NCI-H2081 treated with DMSO at 0.1 percent for 48 hours (cell line): ENCODE measurements at places on chromosomes 16 and 17.

- DNase-seq: no peak
Measured at GRCh38 chr16:7688811-7689210, 356.2 kb downstream of the RBFOX1 start.

- no peak for DNase-seq
Measured at GRCh38 chr17:41610965-41611640, 1.5 kb downstream of the KRT16 start.

GRCh38 chr16:1178295-1178910 is 25.5 kb downstream of the CACNA1H start:
- no peak for DNase-seq

DNA sequence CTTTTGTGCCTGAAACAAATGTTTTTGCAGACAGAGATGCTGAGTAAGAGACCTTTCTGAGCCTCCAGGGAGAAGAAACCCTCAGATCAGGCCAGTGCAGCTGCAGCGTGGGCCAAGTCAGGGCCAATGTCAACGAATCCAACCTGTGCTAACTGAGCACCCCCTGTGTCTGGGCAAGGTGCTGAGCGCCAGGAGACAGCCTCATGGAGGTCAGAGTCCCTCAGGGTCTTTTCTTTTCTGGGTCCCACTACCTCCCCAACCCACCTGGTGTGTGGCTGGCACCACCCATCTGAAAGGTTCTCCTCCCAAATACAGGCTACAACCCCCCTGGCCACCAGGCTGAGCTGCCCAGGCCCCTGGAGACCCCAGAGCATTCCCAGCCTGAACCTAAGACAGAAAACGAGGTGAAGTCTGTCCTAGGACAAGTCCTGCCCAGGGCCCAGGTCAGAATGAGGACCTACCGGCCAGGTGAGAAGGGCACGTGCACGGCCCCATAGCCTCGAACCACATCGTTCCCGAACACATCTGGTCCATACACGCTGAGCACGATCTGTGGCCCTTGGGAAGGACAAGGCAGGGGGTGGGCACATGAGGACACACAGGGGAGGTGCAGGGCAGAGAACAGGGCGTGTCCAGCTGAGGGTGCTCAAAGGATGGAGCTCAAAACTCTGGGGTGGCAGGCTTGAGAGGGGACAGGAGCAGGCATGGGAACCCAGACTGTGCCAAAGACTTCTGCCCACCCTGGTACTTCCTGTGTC is 15.0 kb downstream of the B9D1 start:
- no peak for DNase-seq

DNA sequence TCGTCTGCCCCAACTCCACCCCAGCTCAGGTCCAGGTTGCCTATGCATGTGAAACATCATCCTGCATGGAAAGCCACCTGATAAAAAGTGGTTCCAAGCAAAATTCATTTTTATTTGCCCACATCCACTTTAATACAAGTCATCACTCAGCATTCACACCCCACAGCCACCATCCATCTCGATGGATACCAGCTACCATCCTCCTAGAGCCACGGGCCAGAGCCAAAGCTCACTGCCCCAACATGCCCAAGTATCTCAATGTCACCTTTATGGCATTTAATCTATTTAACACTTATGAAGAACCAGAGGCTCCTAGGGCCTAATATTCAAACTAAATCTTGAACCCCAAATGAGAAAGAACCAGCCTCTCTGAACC is 70.5 kb downstream of the COPRS start:
- DNase-seq: no peak

DNA sequence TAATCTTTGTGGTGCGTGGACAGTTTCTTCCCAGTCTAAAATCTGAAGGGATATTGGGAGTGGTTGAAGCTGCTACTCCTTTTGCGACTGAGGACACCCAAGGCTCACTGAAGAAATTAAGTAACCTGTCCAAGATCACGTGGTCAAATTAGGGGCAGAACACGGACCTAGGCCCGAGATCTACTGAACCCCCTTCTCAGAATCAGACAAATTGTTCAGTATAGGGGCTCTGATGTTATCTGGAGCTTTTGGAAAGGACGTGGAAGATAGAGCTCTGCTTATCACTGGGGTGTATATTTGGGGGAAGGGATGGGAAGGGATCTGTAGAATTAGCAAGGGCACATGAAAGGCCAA is 857 bp downstream of the TANGO6 start:
- no peak for DNase-seq

GRCh38 chr17:69235338-69236058 is 6.9 kb upstream of the ABCA10 start:
- peak; percentile 14 for DNase-seq

DNA sequence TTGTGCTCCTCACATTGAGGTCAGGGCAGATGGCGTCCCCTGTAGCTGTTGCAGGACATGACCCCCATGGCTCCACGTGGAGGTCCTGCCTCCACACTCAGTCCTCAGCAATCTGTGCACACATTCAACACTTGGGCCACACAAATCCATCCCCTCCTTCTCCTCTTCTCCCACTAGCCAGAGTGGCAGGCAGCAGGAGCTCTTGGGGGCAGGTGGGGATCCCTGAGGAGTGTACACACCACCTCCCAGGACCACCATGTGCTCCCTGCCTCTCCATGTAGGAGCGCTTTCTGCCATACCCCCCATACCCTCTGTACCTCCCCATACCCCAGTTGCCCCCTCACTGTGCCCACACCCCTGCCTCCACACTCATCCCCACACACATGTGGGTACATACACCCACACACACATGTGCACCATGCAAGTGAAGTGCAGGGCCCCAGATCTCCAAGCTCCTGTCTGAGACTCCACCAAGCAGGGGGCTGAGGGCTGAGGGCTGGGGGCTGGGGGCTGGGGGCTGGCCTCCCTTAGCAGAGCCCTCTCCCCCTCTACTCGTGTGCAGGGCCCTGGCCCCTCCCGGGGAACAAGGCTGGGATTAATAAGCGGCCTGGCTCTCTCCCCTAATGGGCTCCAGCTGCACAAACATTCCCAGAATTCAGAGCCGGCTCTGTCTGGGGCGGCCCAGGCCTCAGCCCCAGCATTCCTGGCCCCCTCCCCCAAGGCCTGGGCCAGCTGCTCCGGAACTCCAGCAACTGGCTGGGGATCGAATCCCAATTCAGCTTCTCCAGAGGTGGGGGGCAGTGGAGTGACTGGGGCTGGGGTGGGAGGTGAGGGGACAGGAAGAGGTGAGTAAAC is 48.2 kb upstream of the MEIOC start:
- peak; percentile 96 for DNase-seq

DNA sequence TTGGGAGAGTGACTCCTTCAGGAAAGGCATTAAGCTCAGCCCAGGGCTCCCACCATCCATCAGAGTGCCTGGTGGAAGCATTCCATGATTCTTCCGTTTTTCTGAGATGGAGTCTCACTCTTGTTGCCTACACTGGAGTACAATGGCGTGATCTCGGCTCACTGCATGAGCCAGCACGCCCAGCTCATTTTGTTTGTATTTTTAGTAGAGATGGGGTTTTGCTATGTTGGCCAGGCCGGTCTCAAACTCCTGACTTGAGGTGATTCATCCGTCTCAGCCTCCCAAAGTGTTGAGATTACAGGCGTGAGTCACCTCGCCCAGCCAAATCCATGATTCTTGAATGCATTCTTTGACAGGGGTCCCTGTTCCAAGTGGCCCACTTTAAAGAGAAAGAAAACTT is 23.1 kb downstream of the MIS12 start:
- no peak for DNase-seq

- no peak for DNase-seq
Measured at GRCh38 chr17:80294653-80295052, 34.0 kb downstream of the RNF213 start.

- no peak for DNase-seq
Measured at GRCh38 chr17:48198950-48199541, 91.5 kb downstream of the SNX11 start.

GRCh38 chr16:81738783-81739496 is 40.2 kb upstream of the PLCG2 start:
- DNase-seq: no peak

DNA sequence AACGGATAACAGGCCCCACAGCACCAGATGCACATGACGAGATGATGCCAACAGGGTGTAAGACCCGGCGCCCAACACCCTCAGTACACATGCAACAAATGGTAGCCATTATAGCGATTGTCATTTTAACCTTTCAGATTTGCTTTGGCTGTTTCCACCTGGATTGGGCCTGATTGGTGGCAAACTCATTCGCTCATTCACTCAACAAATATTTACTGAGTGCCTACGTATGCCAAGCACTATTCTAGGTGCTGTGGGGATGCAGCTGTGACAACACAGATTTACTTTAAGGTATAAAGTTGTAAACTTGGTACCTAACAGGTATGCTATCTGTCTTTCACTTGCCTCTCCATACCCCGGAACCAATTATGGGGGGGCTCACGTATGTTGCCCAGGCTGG is 66.8 kb downstream of the SRCIN1 start:
- peak; percentile 98 for DNase-seq

DNA sequence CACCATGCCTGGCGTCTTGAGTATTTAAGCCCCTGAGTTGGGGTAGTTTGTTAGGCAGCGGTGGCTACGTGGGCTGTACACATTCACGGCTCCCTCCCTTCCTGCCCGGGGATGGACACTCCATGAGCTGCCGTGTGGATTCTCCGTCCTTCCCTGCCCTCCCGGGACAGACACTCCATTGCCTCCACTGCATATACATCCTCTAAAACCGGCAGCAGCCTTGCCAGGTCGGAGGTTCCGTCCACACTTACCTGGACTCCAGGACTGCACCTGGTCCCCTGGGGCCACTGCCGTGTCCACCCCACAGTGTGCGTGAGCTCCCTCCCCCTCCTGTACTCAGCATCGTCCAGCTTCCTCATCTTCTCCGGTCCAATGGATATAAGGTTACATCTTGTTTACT is 3.5 kb upstream of the SPATA2L start:
- no peak for DNase-seq

DNA sequence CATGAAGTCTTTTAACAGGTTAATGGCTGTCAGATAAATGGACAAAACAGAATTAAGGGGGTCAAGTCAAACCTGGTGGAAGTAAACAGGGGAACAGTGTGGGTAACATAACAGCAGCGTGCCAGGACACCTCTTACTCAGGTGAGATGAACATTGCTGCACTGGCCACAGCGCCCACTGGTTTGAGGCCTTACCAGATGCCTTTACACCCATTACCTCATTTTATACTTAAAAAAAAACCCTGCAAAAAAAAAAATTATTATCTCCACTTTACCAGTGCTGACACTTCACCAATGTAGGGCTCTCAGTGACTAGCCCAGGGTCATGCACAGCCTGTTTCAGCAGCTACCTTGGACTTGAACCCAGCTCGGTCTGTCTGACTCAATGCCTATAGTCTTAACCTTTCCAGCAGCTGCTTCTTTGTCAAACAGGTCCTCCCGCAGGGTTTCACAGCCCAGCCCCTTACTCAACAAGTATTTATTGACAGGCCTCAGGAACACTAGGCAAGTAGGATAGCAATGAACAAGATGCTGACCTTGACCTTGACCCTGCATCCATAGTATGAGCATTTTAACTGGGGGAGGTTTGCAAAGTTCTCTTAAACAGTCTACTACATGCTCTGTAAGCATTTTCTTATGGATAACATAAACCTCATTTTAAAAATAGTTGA is 30.2 kb downstream of the CMTM3 start:
- DNase-seq: no peak

DNA sequence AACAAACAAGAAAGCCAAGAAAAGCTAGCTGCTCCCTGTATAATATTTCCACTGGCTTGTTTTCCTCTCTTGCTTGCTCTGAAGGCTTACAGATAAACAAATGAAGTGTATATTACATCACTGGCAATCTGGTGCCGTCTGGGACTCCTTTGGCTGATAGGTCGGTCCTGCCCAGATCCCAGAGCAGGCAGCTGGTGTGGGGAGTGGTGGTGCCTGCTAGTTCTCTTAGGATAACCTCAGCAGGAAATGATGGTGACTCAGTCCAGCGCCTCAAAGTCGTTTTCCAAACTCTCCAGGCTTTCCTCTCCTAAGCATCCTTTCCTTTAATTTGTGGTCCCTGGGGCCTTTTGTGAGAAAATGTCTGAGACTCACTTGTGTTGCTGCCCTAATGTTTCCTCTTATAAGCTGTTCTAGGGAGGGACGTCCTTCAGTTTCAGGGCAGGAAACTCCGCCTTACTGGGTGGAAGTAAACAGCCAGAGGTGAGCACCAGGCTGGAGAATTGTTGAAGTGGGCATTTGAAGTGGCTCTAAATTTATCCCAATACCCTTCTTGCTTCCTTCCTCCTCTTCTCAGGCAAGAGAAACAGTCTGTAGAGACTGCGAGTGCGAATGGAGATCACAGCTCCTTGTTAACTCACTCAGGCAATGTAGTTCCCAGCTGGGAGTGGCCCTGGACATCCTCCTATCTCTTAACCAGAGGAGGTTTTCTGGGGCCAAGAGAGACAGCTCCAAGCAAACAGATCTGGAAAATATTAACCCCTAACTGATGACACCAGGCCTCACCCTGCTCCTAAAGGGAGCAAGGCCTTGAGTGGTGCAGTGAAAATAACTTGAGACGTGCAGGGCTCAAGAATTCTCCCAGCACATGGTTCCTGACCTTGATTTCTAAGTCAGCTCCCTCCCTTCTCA is 34.9 kb downstream of the CD300LF start:
- DNase-seq: no peak

DNA sequence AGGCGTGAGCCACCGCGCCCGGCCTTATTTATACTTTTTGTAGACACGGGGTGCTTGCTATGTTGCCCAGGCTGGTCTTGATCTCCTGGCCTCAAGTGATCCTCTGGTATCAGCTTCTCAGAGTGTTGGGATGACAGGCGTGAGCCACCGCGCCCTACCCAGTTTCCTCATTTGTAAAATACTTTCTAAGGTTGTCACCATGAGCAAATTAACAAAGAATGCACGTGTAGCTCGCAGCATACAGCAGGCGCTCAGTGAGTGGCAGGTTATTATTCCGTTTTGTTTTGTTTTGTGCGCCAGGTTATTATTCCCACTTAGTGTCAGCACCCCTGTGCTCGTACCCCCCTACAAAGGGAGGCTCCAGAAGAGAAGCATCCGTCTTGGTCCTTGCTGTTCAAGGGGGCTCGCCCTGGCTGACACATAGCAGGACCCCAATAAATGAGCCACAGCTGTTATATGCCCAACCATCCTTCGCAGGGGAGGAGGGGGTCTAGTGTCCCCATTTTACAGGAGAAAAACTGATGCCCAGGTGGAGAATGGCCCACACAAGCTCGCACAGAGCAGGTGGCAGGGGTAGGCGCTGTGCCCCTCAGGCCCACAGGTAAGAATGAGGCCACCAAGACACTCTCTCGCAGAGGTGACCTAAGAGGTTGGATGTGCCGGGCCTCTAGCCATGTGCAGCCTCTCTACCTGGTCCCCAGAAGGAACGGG is 686 bp upstream of the MIEF2 start:
- no peak for DNase-seq

DNA sequence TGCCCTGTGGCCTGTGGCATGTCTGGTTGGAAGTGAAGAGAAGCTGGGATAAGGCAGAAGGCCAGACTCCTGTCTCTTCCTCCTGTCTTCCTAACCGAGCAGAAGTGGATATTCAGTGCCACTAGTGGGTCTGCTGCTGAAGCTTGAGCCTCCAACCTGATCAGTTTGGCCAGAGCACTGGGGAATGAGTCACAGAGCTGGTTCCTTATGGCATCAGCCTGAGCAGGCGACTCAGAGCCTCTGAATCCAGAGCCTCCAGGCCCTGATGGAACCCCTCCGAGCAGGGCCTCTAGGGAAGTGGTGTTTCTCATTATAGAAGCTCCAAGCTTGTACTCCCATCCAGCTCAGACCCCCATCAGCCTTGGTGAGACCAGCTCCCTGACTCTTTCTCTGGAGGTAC is 2.0 kb downstream of the WSCD1 start:
- no peak for DNase-seq
